ENCODE measurements at places on chromosomes 5 and 9.

DNA sequence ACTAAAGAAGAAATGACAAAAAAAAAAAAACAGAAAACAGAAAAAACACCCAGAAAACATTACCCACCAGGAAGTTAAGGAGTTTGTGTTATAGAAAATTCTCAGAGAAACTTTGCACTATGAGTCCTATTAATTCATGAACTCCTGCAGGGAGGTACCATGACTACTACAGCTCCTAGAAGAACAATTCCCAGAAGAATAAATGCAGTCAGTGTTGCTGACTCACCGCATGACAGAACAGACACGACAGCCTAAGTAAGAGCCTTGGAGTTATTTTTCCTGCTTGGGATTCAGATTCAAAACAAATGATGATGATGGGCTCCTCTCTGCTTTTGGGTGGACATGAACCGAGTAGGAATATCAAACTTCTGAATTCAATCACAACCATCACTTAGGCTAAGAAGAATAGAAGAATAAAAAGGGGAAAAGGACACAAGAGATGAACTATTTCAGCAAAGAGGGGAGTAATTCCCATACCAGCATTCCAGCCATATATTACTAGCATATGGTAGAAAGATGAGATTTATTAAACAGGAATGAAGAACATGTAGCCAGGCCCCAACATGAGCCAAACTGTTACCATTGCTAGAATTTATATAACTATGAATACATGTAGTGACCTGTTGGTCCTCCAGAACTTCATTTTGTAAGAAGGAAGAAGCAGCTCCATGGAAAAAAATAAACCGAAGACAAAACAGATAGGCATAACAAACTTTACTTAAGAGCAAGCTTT lies 209.6 kb upstream of the PDE4D start:
- no peak for DNase-seq

- no peak for DNase-seq
Observed at GRCh38 chr9:447230-448025, 232.8 kb downstream of the DOCK8 start.

DNA sequence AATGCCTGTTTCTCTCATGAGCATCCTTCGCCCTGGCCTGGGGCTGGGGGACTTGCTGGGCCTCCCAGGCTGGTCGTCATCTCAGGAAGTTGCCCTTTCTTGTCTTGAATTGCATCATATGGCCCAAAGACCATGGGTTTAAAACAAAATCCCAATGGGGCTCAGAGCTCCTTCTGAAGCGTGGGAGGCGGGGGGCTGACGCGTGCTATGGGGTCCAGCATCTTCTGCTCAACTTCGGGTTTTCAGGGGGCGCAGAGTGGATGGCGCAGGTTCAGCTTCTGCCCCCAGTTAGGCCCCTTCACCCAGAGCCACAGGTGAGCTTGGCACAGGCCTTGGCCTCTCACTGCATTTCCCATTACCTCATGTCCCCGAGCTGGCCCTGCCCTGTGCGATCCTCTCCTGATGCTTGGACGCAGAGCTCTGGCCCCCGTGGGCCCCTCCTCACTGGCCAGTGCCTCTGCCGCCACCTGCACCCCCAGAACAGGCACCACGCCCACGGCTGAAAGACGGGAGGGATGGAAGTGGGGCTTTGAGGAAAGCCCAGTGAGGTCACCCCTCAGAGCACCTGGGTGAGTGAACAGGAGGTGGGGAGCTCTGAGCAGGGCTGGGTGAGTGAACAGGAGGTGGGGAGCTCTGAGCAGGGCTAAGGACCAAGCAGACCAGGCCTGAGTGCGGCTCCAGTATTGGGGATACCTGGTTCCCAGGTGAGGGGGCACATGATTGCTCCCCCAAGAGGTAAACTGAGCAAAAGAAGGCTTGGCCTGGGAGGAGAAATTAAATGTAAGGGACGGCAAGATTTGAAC lies 56.0 kb downstream of the TRIP13 start:
- no peak for DNase-seq

- no peak for DNase-seq
Observed at GRCh38 chr9:105475302-105475701, 27.5 kb downstream of the FSD1L start.

DNA sequence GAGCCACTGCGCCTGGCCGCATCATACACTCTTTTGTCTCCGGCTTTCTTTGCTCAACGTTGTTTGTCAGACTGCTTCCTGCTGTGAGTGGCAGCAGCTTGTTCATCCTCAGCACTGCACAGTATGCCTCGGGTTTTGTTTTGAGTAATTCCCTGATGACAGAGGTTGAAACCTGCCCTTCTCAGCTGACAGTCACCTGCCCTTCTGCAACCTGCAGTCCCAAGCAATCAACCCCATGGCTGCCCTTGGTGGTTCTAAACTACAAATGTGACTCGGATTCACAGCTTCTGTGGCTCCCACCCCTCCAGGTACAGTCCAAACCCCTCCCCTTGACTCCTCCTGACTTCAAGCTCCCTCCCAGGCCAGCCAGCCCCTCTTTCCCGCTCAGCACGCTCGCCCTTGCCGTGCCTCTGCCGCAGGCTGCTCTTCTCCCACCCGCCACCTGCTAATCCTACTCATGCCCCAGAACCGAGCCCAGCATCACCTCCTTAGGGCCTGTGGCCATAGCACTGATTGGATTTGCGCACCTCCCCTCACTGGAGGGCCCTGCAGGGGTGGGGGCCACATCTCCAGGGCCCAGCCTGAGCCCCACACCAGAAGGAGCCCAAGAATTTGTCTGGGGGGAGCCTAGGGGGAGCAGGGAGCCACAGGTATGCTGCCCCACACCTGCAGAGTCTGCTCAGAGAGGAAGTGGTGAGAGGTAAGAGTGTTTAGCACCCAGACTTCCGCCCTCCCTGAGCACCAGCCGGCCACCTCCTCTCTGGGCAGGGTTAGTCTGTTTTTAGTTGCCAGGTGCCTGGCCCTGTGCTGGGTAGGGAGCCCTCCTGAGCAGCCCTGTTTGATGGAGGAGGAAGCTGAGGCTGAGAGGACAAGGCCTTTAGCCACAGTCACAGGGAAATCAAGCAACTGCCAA lies 10.1 kb downstream of the EEIG1 start:
- no peak for DNase-seq

- DNase-seq, result no peak
Observed at GRCh38 chr5:153565822-153566221, 75.4 kb downstream of the GRIA1 start.

DNA sequence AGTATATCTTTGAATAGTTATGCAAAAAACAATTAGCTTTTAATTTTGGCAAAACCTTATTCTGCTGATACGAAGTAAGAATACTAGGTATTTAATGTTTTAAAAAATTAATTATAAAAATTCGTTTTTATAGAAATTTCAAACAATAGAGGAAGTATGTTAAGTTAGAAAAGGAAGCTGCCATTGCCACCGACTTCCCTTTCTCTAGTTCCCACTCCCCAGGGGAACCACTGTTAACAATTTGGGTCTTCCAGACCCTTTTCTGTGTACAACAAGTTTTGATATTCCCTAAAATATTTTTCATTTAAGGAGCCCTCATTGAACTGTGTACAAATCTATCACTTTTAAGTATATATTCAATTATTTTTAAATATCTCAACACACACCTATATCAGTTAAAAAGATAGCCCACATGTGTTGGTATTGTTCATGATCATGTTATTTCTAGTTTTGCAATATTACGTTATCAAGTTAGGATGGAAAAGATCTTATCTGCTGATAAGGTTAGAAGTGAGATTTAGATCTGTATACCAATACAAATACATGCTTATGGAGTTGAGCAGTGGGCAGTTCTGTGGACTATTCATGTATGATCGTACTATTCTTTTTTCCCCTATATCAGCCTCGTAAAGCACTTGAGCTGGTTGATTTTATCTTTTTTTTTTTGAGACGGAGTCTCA lies 25.9 kb downstream of the NDFIP1 start:
- no peak for DNase-seq

- DNase-seq, result no peak
Observed at GRCh38 chr5:56588131-56588487, 227.2 kb upstream of the MAP3K1 start.

DNA sequence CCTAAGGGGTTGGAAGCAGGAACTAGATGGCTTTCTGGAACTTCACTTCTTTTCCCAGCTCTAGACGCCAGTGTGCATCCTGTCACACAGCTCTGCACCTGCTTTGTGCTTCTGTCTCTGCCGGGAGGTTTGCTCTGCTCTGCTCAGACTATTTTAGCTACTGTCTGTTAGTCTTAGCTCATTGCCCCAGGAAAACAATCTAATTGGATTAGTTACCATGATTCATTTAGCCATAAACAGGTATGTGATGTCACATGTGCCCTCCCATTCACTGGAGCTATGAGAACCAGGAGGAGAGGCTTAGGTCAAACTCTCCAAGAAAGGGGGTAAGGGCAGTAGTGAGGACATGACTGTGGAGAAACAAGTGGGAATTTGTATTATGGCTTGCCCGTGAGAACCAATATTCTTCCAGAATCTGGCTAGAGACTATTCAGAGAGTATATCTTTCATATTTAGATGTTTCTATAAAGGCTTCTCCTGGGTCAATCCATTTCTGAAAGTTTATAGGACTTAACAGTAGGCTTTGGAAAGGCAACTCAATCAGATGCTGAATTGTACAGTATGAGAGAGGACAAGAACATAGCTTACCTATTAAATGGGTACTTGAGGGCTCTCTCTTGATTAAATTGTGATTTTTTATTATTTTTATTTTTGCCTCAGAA lies 22.4 kb upstream of the NREP start:
- no peak for DNase-seq

- no peak for DNase-seq
Observed at GRCh38 chr5:137751869-137752491, 2.2 kb downstream of the HNRNPA0 start.

GRCh38 chr5:87243161-87243844 lies 24.4 kb upstream of the RASA1 start:
- DNase-seq, result no peak

DNA sequence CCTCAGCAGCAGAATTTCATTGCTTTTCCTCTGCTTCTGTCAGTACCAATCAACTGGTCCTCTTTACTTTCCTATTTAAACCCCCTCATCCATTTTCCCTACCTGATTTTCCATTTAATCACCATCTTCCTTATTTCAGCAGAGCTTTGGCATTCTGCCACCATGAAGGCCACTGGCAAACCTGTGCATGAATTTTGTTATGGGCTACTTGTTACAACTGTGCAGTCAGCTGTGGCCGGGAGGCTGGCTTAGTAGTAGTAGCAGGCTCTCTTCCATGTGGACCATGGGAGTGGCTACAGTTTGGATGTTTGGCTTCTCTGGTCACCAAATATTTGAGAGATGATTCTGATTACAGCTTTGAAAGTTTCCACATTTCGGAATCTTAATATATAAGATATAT lies 976.6 kb upstream of the SEMA6A start:
- no peak for DNase-seq

DNA sequence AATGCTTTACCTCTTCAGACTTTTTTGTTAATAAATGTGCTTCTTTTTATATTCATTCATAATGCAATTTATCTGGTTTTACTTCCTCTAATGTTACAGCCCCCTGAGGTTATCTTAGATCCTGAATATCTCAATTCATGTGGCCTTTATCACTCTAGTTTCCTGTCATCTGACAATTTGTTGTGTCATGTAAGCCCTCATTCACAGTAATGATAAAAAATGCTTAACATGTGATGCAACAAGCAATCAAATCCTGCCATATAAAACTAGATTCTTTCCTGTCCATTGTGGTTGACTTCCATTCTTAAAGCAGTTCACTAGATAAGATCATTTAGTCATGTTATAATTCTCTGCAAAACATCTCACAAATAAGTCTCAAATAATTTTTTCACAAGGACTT lies 991.2 kb upstream of the ACO1 start:
- no peak for DNase-seq

GRCh38 chr5:174793684-174794328 lies 69.4 kb downstream of the MSX2 start:
- peak; percentile 74 for DNase-seq

DNA sequence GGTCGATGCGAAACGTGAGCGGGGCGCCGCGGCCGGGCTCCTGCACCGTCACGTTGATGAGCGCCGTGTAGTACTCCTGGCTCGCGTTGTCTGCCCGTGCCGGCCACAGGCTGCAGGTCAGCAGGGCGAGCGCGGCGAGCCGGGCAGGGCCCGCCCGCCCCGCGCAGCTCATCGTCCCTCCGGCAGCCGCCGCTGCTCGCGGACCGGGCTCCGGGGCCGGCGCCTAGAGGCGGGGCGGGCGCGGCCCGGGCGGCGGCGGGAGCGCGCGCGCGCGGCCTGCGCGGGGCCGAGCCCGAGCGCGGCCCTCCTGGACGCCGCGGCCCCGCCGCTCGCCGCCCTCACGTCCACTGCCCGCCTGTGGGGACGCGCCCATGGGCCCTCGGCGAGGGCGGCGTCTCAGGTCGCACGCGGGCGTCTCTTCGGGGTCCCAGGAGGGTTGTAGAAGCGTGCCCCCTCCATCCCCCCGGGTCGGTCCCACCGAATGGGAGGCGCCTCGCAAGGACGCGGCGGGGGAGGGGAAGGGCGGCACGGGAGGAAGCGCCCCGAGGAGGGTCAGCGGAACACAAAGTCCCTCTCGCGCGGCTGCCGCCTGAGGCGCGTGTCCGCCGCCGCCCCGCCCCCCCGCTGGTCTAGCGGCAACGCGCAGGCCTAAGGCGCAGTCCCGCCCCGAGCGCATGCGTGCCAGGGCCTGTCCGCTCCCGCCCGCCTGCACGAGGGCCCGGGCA lies at the start of gene RNF130:
RNF130 (minus strand) TSS at position 229 of the 725 bp plus-strand sequence; CDS start at position 172, 57 bp downstream.
- peak; percentile 92 for DNase-seq

DNA sequence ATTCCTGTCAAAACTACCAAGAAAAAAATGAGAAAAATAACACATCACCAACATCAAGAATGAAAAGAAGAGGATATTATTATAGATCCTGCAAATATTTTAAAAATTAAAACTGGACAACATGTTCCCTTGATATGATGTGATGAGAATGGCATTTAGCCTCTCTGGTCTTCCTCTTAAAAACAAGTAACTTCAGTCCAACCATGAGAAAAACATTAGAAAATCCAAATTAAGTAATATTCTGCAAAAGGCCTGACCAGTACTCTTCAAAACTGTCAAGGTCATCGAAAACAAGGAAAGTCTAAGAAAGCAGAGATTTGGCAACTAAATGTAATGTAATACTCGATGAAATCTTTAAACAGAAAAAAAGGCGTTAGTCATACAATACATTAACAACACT lies 167.1 kb upstream of the SNX2 start:
- DNase-seq, result no peak

DNA sequence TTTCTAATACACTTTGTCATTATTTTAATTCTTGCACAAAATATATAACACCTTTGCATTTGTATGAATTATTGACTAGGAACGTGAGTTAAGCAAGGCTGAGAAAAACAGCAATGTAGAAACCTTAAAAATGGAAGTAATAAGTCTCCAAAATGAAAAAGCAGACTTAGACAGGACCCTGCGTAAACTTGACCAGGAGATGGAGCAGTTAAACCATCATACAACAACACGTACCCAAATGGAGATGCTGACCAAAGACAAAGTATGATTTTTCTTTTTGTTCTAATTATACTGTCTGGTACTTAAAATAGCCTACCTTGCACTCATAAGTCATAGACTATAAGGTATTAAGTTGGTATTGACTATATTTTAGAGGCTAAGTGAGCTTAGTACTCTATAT lies 34.4 kb downstream of the RAD50 start:
- no peak for DNase-seq

- DNase-seq, result no peak
Observed at GRCh38 chr9:111566234-111566633, 33.2 kb downstream of the PTGR1 start.
